Right kidney (tissue), 9 donors: ENCODE measurements at places on chromosomes 2 and 18.

- DNase-seq, result no peak
Measured at GRCh38 chr18:41617647-41618046, 337.4 kb upstream of the PIK3C3 start.

- DNase-seq, result no peak
Measured at GRCh38 chr18:22946846-22947245, 13.7 kb downstream of the RBBP8 start.

- no peak for DNase-seq
Measured at GRCh38 chr2:45780541-45781463, 129.3 kb downstream of the PRKCE start.

DNA sequence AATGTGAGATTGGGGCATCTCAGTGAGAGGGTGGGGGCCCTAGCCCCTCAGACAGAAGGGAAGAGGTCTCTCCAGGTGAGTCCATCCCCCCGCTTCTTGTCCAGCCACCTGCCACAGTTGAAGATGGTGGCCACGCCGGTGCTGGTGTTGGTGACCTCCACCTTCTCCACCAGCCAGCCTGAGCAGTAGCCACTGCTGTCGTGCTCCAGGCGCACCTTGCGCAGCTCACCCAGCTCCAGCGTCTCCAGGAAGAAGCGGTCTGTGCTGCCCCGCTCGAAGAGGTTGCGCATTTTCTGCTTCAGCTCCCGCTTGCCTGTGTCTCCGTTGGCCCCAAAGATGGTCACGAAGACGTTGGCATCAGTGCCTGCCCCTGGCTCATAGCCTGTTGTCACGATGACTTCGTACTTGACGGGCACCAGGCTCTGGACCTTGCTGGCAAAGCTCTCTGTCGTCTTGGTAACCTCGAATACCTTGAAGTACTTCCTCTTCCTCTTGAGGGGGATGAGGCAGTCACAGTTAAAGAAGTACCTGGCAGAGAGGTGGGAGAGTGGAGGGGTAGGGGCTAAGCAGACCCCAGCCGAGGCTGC is 179.5 kb downstream of the LOXHD1 start:
- DNase-seq, result no peak

DNA sequence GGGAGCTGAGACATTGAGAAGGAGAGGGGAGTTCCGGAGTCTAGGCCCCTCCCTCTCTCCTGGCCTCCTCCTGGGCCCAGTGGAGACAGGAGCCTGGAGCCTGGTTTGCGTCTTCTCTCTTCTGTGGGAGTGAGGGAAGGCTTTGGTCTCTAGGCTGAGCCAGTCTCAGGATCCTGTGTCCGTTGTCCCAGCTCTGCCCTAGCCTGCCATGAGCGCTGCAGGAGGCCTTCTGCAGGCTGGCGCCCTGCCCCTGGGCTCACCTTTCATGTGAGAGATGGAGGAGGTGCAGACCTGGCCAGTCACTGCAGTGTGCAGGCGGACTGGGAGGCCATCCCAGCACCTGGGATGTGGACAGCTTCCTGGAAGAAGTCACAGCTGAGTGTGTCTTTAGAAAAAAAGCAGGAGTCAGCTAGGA is 8.7 kb downstream of the IMPA2 start:
- DNase-seq, result peak; percentile 43
